ENCODE measurements at places on chromosomes 11 and 22. TPM values are rescaled to one million over a fixed set of nuclear protein-coding genes. Genes with fewer than 3 reads are reported as not detected.

DNA sequence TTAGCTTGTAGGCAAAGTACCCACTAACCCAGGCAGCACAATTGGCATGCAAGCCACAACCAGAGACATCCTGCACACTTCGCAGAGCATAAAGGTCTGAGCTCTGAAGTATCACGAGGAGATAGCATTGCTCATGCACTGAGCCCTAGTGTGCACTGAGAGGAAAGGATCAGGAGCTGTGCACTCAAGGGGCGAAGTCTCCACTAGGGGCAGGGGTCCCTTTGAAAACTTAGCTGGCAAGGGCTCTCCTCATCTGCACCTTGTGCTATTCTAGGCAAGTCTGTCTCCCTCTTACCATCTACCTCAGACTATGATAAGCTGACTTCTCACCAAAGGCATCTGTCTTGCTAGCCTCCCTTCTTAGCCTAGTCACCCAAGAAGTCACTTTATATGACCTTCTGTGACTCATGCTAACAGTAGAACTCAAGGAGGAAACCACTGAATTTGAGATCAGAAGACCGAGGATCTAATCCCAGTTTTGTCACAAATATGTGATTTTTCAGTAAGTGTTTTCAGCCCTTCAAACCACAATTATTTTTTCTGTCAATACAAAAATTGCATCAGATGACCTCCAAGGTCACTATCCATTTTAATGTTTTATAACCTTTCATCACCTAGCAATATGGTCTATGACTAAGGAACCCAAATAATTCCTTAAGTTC, 1078.0 kb downstream of the NTM start:
- no peak overlapping the region for H3K27ac ChIP-seq
- H3K4me1 ChIP-seq = peaks cover 28% of the 10 kb centered on the region
- no peaks in the 10 kb centered on the region for H3K36me3 ChIP-seq

DNA sequence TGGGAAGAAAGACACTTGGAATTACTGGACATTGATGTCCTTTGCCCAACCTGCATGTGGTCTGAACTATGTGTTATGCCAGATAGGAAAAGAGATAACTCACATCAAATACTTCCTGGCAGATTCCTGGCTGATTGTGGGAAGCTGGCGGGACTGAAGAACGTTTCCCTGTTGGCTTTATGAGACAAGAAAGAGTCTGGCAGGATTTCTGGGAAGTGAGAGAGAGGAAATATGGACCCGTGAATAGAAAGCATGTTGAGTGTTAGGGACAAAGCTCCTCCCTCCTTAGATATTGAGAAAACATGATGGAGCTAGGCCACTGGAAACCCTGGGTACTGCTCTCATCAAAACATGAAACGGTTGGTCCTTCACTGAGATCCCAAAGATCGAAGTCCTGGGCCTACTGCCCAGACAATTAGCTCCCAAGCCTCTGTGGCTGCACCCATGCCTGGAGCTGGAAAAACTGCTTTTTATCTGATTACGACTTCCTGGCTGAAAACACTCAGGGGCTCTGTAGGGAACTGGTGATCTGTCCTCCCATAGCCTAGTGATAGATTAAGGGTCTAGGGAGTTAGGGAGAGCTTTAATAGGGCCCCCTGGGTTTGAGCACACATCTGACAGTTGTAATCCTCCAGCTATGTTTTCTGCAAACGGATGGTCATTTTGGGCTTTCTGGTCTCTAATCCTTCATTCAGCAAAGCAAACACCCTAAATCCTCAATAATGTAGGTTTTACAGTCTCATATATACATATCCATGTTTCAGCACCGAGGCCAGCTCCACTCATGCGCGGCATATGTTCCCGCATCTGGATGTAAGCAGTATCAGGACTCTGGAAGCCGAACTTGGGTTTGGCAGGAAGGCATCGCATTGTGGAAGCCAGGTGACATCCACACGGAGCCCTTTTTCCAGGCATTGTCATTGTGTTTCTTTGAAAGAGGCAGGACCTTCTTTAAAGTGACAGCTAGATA, 6.1 kb upstream of the B3GAT1 start:
- H3K4me3 ChIP-seq = no peak overlapping the region
- no peaks in the 10 kb centered on the region for H3K36me3 ChIP-seq
- peaks cover 65% of the 10 kb centered on the region for H3K27me3 ChIP-seq
- no peak overlapping the region for H3K27ac ChIP-seq
- DNase-seq = no peak
- H3K4me1 ChIP-seq = peaks cover 5% of the 10 kb centered on the region

GRCh38 chr11:12124306-12124705, 13.9 kb downstream of the MICAL2 start:
- H3K27ac ChIP-seq = no peak overlapping the region
- peaks cover 7% of the 10 kb centered on the region for H3K4me1 ChIP-seq
- no peak for DNase-seq
- H3K27me3 ChIP-seq = peaks cover 8% of the 10 kb centered on the region
- H3K36me3 ChIP-seq = no peaks in the 10 kb centered on the region

GRCh38 chr11:114081641-114082414, 22.3 kb downstream of the ZBTB16 start:
- H3K27ac ChIP-seq = no peak overlapping the region
- peaks cover 79% of the 10 kb centered on the region for H3K27me3 ChIP-seq
- H3K36me3 ChIP-seq = no peaks in the 10 kb centered on the region
- peaks cover 60% of the 10 kb centered on the region for H3K4me1 ChIP-seq
- no peak overlapping the region for H3K4me3 ChIP-seq

DNA sequence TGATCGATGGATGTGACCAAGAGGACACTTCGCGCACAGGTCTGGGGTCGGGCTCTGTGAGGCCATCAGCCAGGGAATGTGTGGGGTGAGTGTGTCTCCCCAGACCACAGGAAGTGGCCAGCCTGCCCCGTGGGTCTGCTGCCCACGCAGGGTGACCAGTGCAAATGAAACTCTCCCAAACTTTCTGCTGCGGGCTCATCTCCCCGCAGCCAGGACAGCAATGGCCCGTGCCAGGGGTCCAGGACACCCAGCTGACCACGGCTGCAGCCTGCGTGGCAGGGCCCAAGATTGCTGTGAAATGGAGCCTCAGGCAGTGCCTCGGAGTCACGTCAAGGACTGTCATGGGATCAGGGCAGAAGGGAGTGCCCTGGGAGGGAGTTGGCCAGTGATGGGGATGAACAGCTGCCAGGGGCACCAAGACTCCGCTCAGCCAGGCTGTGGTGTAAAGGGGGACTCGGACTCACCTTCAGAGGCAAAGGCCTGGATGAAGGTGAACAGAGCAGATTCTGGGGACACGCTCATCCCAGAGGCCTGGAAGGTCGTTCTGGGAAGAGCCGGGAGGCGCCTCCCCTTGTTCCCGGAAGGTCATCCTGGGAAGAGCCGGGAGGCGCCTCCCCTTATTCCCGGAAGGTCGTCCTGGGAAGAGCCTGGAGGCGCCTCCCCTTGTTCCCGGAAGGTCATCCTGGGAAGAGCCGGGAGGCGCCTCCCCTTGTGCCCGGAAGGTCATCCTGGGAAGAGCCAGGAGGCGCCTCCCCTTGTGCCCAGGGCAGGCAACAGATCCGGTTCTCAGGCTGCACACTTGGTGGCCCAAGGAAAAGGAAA, 252.6 kb downstream of the BRD1 start:
- H3K27me3 ChIP-seq = no peaks in the 10 kb centered on the region
- H3K4me3 ChIP-seq = no peak overlapping the region
- H3K27ac ChIP-seq = no peak overlapping the region

DNA sequence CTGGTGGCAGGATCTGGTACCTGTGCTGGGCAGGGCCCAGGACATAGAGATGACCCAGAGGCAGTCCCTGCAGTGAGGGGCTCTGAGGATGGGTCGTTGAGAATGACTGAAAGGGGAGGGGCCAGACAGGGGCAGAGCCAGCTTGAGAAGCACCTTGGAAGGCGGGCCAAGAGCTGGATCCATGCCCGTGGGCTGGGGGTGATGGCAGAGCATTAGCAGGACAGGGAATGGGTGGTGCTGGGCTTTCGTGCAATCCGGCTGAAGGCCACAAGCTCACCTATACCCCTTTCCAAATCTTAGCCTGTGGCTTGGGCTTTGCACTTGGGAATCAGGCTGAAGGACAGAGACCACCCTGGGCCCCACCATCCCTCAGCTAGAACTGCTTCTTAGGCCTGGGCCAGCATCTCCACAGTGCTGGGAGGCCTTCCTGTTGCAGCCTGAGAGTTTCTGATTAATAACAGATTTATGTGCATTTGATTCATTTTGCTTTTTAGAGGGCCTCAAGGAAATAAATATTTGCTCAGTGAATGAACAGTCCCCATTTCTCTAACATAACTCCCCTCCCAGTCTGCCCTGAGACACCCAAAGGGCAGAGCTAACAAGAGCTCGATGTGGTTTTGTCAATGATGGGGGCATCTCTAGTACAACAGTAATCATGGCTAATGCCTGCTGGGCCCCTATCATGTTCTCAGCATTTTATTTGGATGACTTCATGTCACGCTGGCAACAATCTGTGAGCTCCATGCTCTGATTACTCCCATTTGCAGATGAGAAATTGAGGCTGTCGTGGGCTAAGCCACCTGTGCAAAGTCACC, 39.3 kb downstream of the RIBC2 start:
- H3K4me3 ChIP-seq = peak overlapping the region; percentile 49
- no peak for DNase-seq
- peak overlapping the region; percentile 56 for H3K27ac ChIP-seq
- peaks cover 6% of the 10 kb centered on the region for H3K27me3 ChIP-seq

GRCh38 chr11:37560346-37560745, 962.3 kb upstream of the RAG2 start:
- H3K4me1 ChIP-seq = no peaks in the 10 kb centered on the region
- DNase-seq = no peak

DNA sequence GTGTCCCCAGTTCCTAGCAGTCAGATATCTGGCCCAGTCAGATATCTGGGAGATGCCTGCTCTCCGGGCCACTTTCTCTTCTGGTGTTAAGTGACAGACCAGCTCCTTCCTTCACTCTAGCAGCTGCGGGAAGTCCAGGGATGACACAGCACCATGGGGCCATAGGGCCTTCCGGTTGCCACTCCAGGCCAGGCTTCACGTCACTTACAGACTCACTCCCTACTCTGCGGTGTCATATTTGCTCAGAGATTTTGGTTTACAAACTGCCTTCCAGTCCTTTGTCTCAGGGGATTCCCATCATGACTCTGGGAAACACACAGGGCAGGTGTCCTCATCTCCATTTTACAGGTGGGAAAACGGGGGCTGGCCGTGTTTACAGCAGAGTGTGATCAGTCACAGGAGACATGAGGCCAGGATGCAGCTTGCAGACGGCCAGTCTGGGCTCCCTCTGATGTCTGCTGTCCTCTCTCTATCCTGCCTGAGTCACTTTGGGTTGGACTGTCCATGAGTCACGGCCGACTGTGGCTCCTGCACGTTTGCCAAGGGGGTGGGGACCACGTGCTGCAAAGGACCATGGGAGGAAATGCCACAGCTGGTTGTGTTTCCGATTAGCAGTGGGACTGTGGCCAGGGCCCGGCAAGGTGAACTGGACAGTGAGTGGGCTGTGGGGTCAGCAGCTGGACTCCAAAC, 8.2 kb upstream of the TBC1D22A start:
- no peak overlapping the region for H3K27ac ChIP-seq
- H3K4me1 ChIP-seq = peaks cover 10% of the 10 kb centered on the region
- DNase-seq = no peak
- peaks cover 4% of the 10 kb centered on the region for H3K36me3 ChIP-seq
- no peak overlapping the region for H3K4me3 ChIP-seq

DNA sequence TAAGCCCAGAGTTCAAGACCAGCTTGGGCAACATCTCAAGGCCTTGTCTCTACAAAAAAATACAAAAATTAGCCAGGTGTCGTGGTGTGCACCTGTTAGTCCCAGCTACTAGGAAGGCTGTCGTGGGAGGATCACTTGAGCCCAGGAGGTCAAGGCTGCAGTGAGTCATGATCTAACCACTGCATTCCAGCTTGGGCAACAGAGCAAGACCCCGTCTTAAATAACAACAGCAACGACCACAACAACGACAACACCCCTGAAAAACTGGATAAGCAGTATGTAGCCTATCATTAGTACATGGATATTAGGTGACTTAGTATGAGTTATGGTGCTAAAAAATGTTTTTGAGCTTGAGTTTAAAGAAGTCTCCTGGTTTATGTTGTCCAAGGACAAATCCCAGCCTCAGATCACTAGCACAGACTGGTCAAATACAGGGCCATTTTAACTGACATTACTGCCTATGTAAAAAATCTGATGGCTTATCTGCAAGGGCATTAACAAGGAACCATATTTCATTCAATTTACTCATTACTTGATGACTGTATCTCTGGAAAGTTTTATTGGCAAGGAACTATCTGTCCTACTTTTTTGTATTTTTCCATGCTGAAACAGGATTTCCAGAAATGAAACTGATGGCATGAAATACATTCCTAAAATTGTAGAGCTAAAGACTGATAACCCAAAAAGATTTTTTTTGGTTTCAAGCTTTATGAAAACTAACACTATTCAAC, 23.4 kb downstream of the C2CD3 start:
- peak overlapping the region; percentile 44 for H3K27ac ChIP-seq
- no peaks in the 10 kb centered on the region for H3K4me1 ChIP-seq
- H3K36me3 ChIP-seq = peaks cover 17% of the 10 kb centered on the region

Gene SYT12
- 0.55 TPM for total RNA-seq

Gene KRTAP5-8
- not detected for total RNA-seq

Gene CDON
- 157 TPM for total RNA-seq

Measured in type B pancreatic cell (in vitro differentiated cells).